ENCODE measurements at places on chromosomes 12 and 14.

DNA sequence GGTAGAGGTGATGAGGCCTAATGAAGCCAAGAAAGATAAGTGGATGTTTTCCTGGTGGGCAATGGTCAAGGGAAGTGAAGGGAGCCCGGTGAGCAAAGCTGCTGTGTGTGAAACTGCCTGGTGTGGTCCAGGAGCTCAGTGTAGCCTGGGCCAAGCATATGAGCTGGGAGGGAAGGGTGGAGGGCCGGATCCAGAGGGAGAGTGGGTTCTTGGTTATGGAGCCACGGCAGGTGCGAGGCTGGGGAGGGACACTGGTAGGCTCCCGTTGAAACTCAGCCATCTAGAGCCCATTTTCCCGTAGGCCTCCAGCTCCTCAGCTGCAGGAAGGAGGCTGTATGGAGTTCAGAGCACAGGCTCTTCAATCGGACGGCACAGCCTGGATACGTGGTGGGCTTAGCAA is 10.2 kb upstream of the CLMN start:
- no peak for DNase-seq

GRCh38 chr12:120767071-120768024 is 41.7 kb downstream of the ACADS start:
- DNase-seq, result no peak

- no peak for DNase-seq
Measured at GRCh38 chr14:71713016-71713415, 219.2 kb upstream of the RGS6 start.

GRCh38 chr12:31965090-31965489 is 5.9 kb downstream of the RESF1 start:
- DNase-seq, result no peak

- DNase-seq, result no peak
Measured at GRCh38 chr12:21500786-21501257, 613 bp downstream of the RECQL start.

GRCh38 chr12:19643635-19644034 is 204.3 kb downstream of the AEBP2 start:
- DNase-seq, result peak; percentile 40

DNA sequence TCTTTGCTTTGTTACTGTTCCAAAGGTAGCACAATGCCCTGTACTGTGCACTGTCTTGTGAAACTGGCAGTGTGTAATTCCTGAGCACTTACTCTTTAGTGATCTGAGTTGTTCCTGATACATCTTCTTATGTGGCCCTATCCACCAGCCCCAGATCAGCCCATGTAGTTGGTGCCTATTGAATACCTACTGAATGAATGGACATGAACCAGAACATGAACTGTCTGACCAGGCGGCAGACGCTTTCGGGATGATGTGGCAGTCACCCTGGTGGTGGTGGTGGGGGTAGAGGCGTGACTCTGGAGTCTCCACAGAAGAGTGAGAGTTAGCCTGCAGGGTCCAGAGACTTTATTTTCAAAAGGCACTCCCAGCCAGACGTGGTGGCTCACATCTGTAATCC is 46.6 kb upstream of the PAPOLA start:
- DNase-seq, result no peak

DNA sequence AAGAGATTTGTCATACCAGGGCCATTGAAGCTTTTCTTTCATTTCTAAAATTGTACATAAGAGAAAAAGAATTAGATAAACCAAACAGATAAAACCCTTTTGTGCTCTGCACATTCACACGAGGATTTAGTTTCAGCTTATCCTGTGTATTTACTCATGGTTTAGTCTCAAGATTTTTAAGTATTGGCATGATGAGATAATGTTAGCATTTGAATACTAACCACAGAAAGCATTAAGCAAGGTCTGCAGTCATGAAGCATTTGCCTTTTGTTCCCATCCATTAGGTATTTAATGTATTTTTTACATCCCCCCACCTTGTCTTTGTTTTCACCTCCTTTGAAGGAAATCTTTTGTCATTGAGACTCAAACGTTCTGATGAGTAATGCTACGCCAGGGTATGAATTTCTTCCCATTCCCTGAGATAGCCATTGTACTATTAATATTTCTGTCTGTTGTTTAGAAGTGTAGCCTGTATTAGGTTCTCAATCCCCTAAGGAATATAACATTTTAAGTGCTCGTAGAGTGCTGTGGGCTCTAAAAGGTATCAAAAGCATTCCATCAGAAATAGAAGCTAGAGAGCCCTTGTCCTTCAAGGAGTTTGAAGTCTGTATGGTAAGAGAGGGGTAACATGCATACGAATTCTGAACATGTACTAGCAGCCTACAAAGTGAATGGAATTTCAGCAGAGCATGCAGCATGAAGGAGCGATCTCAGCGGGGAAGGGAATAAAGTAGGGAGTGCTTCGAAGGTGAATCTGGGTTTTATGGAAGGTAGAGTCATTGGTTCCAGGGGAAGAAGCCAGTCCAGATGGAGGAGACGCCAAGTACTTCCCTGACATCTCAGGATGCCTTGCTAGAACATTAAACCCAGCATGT is 22.3 kb downstream of the CRADD start:
- DNase-seq, result no peak

GRCh38 chr14:66105815-66106214 is 380.4 kb upstream of the CCDC196 start:
- peak; percentile 53 for DNase-seq

GRCh38 chr12:129665414-129665813 is 238.4 kb downstream of the TMEM132D start:
- DNase-seq, result no peak

DNA sequence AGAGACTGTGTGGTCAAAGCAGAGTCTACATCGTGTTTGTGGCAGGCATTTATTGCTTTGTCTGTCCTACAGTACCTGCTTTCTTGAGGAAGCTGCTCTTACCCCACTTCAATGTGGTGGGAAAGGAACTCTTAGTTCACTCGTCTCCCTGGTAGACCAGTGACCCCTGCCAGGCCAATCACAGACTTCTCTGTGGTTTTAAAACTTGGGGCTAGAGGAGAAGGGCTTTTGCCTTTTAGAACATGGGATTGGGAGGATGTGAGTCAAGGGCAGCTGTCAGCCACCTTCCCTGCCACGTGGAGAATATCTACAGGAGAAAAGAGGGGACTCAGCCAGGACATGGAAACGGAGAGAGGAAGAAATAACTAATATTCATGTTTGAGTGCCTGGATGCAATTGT is 36.8 kb upstream of the TMED10 start:
- no peak for DNase-seq

- DNase-seq, result no peak
Measured at GRCh38 chr12:69981881-69982475, 157.0 kb downstream of the MYRFL start.

DNA sequence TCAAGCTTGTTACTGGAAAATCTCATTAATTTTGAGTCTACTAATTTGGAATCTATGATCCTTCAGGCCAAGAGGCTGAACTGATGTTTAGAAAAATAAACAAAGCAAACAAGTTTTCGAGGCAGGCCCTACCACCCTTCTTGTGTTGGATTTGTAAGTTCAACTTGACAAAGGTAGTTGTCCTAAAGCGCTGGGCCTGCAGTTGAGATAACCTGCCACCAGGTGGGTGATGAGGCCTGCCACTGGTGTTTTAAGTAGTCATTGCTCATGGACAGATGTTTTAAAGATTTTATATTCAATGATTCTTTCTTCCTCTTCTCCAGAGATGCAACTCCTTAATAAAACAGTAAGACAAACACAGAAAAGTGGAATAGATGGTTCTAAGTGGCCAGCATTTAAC is 19.4 kb downstream of the ACVRL1 start:
- peak; percentile 57 for DNase-seq

- no peak for DNase-seq
Measured at GRCh38 chr12:114403690-114404066, 2.3 kb downstream of the TBX5 start.

DNA sequence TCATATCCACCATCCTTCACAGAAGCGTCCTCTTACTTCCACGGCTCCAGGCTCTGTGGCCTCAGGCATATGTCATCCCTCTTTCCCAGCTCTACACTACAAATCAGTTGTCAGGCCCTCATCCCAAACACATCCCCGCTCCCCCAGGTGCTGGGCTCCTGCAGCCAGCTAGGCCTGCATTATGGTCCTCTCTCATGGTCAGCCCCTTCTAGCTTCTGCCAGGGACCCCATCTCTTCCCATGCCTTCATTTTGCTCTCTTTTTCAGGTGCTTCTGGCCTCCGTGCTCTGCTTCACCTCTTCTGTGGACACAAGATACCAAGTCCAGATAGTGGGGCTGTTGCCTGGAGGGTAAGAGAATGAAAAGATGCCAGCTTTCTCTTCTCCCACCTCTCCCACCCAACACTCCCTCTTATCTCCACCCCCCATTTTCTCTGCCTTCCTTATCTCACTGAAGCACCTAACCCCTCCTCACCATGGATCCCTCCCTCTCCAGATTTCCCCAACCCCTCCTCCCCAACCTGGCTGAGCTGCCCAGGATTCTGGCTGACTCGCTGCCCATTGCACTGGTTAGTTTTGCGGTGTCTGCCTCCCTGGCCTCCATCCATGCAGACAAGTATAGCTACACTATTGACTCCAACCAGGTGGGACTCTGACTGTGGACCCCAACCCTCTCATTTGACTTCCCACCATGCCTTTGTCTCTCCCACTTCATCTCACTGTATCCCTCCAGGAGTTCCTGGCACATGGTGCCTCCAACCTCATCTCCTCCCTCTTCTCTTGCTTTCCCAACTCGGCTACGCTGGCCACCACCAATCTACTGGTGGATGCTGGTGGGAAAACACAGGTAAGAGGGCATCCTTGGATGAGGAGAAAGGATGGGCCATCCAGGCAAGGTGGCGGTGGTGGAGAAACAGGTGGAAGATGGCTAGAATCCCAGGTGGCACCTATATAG is 10.4 kb downstream of the B4GALNT1 start:
- no peak for DNase-seq

GRCh38 chr14:70707138-70708038 is 65.7 kb downstream of the TTC9 start:
- peak; percentile 67 for DNase-seq

DNA sequence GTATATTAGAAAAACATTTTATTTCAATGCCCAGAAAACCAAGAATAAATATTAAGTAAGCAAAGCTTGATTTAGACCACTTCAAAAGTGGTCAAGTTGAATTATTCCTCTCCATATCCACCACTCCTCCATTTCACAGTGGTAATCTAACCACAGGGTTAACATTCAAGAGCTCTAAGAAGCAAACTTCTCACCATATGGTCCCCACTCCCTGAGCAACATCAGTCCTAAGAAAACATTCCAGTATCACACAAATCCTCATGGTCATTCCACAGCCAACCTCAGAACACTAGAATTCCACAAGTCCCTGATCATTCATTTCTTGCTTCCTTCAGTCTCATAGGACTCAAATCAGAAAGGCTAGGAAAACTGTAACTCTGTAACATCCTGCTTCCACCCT is 47.9 kb downstream of the ST8SIA1 start:
- DNase-seq, result no peak

DNA sequence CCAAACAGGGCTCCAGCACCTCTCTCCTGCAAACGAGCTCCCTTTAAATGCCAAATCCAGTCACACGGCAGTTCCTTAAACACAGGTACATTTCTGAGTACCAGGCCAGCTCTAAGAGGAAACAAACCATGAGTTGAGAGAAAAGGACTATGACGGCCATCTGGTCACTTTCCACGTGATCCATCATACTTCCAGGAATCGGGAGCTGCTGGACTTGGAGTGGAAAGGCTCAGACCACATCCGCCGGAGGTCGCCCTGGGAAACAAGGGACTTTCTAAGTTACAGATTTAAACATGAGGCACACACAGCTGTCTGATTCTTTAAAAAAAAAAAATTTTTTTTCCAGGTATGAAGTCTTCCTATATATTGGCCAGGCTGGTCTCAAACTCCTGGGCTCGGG is 39.2 kb downstream of the ACADS start:
- no peak for DNase-seq

DNA sequence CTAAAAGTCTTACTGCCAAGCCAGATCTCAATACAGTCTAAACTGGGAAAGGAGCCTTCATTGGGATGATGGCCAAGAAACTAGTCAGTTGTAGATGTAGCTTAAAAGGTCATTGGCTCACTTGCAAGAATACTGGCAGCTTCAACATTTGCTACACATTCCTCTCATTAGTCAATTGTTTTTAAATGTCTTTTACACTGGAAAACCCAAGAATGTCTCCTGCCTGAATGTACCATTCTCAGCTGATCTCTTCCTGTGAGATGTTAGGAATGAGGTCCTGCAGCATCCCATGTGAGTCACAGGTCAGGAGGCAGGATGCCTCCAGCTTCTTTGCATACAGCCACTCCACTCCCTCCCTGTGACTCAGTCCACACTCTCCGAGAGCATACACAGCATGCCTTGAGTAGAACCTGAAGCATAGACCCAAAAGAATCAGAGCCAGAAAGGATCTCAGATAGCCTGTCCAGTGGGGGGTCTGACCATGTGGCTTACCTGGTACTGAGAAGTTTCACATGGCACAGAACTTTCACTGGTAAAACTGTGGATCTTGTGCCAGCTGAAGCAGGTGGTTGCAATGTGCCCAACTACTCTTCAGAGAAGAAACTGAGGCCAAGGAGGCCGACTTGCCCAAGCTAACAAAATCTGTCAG is 56.0 kb upstream of the HECTD1 start:
- peak; percentile 92 for DNase-seq

DNA sequence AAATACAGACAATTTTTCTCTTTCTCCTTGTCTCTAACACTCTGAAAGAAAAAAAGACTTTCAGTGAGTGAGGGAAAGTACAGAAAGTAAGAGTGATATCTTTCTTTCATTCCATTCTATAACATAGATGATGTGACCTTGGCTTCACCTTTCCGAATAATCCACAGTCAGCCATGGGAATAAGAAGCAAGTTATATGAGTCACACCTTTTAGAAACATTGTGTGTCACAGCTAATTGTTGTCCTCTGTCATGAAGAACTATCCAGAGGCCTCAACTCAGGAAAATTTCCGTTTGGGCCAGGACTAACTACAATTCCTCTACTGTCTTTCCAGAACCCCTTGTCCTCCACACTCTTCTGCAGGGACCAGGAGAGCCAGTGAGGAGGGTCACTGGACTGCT is 209.7 kb upstream of the FAR2 start:
- DNase-seq, result no peak

GRCh38 chr12:59372956-59373355 is 222.9 kb upstream of the SLC16A7 start:
- no peak for DNase-seq

DNA sequence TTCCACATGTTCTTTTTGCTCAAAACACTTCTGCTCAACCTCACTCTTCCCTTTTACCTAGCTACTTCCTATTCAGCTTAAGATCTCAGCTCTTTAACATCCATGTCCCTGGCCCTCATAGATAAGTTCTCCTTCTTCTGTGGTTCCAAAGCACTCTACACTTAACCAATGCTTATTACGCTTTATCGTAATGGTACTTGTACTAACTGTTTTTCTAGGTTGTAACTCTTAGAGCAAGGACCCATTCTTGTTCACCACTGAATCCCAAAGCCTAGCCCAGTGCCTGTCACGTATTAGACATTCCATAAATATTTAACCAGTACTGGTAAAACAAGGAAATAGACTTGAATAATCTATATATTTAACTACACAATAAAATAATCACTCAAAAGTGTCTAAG is 5.3 kb downstream of the SLC41A2 start:
- no peak for DNase-seq
